ENCODE measurements at places on chromosomes 4 and X.
A peak's percentile ranks its signal among the peaks of the same experiment; 100 is the strongest.

GRCh38 chrX:2642791-2643190, 48.3 kb upstream of the CD99 start:
- no peak for DNase-seq

DNA sequence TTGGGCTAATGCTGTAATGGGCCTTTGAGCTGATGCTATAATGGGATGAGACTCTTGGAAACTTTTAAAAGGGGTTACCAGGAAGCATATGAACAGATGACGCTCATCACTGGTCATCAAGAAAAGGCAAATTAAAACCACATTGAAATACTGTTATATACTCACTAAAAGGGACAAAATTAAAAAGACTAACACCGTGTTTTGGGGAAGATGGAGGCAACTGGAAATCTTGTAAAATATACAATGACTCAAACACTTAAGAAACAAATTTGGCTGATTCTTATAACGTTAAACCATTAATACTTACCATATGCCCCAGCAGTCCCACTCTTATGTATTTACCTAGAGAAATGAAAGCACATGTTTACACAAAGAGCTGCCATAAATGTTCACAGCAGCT, 207.2 kb upstream of the GPRIN3 start:
- peak; percentile 19 for DNase-seq

- no peak for DNase-seq
These were observed 14.2 kb downstream of the ATOH1 start for GRCh38 chr4:93842601-93843252.

- DNase-seq: no peak
These were observed 376 bp upstream of the C4orf36 start for GRCh38 chr4:86892636-86892960.

All from AG09319 (cell line).